Stimulated activated CD8-positive, alpha-beta memory T cell treated with anti-CD3 and anti-CD28 coated beads, Interleukin-15, amount 100 ng/mL, for 24 hours (primary cell): ENCODE measurements at places on chromosomes 7 and 10.

GRCh38 chr10:73801253-73801590 is 10.2 kb downstream of the NDST2 start:
- DNase-seq = no peak

DNA sequence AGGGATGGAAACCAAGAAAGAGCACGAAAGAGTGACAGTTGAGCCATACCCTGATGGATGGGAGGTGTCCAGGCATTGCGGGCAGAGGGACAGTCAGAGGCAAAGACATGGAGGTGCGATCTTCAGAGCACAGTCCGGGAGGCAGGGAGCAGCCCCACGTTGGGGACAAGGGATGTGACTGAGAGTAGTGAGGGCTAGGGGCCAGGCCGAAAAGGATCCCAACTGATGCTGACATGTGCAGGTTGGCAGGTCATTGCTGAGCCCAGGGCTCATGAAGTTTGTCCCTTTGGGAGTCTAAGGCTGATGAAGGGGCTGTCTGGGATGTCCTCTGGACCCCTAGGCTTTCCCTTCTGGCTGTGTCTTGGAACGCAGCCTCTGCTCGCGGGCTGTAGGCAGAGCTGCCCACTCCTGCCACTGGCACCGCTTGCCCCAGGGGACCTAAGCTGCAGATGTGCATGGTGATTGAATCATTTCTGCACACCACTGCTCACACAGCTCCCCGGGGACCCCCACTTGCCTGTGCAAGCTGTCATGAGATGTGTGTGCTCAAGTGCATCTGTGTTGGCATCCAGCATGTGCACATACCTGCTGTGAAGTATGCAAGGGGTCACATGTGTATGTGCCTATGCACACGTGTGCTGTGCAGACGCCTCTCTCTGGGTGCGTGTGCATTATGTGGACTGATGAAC is 125.1 kb downstream of the ZMIZ1 start:
- DNase-seq = no peak

- peak; percentile 35 for DNase-seq
Observed at GRCh38 chr10:49761789-49762565, at the start of gene OGDHL. TSS of gene OGDHL (minus strand) at chr10:49762323. CDS start at chr10:49758592, 3,731 bp downstream.

- no peak for DNase-seq
Observed at GRCh38 chr7:70621954-70622600, 509.9 kb upstream of the GALNT17 start.

DNA sequence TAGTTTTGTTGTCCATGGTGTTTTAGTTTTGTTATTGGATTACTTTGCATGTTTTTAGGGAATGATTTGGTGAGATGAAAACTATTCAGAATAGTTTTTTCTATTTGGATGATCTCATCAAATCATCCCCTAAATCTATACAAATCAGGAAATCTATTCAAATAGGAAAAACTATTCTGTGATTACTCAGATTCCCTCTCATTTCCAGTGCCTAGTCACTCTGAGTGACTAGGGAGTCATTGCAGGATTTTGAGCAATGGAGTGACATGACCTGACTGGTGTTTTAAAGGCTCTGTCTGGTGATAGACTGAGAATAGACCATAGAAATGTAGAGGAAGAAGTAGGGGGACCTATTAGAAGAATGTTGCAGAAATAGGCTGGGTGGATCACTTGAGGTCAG is 72.4 kb downstream of the TPST1 start:
- no peak for DNase-seq

DNA sequence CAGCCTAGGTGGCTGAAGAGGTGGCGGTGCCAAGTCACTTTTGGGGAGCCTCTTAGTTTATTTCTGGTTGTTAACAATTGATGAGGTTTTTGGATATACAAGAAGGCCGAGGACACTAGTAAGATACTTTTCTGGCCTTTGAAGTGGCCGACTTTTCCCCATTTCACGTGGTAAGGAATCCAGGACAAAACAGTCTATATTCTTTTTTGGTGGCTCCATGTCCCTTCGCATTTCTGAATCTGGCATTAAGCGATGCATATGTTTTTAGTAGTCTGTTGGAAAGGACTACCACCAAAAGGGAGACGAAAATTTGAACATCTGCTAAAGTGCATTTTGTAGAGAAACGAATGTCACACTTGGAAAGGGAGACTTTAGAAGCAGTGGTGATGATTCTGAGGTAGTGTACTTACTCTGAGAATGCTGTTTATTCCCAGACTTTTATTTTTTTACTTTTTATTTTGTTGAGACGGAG is 1.5 kb downstream of the MLLT10 start:
- DNase-seq = no peak

GRCh38 chr10:24556750-24557742 is 166.6 kb downstream of the ARHGAP21 start:
- DNase-seq = no peak

- no peak for DNase-seq
Observed at GRCh38 chr7:74175340-74175739, 1.2 kb downstream of the EIF4H start.

GRCh38 chr7:30510124-30511075 is 5.8 kb upstream of the GGCT start:
- no peak for DNase-seq

- no peak for DNase-seq
Observed at GRCh38 chr7:43834463-43835251, 34.7 kb downstream of the MRPS24 start.

- no peak for DNase-seq
Observed at GRCh38 chr7:37027557-37028341, 303.5 kb upstream of the AOAH start.

GRCh38 chr7:30816645-30817370 is 45.6 kb downstream of the MINDY4 start:
- DNase-seq = no peak

DNA sequence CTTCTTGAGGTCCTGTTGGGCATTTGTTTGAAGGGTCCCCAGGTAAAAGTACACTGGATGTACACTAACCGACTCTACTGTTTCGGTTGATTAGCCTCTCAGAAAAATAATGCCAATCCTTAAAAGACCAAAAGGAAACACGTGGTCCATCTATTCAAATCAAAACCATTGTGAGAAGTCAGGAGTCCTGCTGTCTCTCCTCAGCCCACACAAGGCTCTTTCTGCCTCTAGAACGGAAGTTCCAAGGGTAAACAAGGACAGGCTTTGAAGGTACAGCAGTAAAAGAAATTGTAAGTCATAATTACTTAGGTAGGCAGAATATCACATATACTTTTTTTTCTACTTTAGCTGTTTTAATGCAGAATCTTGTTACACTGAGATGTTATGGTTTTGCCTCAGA is 71.7 kb upstream of the TPK1 start:
- no peak for DNase-seq

DNA sequence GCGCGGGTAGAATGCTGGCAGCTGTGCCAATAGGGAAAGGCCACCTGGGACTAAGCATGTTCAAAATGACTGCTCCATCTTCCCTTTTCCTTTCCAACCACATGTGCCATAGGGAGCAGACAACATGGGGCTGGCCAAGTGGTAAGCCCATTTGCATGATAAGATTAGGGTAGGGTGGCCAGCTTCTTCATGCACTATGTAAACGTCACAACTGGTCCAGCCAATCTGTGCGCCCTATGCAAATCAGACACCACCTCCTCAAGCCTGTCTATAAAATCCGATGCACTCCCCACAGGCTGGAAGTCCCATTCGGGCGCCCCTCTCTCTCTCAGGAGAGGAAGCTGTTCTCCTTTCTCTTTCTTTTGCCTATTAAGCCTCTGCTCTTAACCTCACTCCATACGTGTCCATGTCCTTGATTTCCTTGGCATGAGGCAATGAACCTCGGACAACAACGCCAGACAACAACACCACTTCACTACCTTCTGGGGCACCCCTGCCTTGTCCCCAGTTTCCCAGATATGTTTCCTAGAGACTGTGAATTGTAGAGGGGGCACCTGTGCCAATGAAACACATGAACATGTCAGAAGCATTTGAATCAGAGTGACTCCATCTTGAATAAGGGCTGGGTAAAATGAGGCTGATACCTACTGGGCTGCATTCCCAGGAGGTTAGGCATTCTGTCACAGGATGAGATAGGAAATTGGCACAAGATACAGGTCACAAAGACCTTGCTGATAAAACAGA is 19.1 kb upstream of the EXOC6 start:
- DNase-seq = no peak

GRCh38 chr7:38411404-38411803 is 138.0 kb upstream of the TARP start:
- DNase-seq = no peak

GRCh38 chr10:74282848-74283210 is 131.8 kb downstream of the ADK start:
- no peak for DNase-seq

DNA sequence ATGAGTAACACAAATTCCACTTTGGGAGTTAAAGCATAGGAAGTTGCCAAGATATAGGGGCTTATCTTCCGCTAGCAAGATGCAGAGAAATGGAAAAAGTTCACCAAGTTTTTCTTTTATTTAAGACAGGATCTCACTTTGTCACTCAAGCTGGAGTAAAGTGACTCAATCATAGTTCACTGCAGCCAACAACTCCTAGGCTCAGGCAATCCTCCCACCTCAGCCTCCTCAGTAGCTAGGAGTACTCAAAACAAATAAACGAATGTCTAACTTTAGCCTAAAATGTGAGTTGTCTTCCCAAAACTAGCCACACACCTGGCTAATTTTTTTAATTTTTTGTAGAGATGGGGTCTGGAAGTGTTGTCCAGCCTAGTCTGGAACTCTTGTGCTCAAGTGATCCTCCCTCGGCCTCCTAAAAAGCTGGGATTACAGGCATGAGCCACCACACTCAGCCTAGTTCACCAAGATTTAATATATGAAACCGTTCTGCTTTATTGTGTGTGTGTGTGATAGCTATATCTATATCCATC is 9.9 kb downstream of the VIM start:
- no peak for DNase-seq

GRCh38 chr7:155254018-155254417 is 43.7 kb upstream of the INSIG1 start:
- no peak for DNase-seq

GRCh38 chr10:92385831-92386230 is 94.9 kb downstream of the MARCHF5 start:
- DNase-seq = no peak

- no peak for DNase-seq
Observed at GRCh38 chr10:54797636-54798321, 3.3 kb downstream of the PCDH15 start.

- no peak for DNase-seq
Observed at GRCh38 chr10:19788075-19788686, 28.1 kb upstream of the PLXDC2 start.

DNA sequence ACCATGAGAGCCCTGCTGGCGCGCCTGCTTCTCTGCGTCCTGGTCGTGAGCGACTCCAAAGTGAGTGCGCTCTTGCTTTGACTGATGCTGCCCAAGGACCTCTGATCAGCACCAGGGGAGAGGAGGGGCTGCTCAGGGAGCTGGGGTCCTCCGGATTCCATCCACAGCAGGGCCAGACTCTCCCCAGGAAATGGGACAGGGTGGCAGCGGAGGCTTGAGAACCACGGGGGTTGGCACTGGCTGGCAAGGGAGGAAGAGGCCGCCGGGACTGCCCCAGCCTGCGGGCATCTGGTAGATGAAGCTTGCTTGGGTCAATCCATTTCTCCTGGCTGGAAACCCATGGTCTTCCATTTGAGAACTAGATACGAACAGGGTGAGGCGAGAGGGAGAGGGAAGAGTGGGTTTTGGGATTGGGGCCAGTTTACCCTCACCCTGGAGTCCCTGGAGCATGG is 647 bp downstream of the PLAU start:
- DNase-seq = no peak

DNA sequence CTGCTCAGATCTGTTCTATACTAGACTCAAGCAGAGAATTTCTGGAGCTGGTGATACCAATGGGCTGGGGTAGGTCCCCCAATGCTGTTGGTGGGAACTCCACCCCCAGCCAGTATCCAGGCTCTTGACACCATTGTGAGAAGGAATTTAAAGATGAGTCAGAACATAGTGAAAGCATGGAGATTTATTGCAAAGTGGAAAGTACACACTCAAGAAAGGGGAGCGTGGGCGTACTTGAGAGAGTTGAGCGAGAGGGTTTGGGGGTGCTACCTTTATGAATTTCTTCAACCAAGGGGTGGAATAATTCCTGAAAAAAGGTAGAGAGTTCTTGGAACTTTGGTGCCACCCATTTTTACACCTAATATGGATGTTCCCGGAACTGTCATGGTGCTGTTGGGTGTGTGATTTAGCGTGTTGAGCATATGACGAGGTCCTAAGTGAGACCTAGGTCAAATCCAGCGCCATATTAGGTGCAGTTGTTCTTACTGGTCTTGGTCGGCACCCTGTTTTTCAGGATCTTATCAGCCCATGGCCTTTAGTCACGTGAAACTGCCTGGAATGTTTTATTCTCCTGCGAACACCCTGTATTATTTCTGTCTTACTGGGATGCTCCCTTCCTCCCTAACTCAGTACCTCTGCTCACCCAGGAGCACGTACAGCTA is 122.0 kb upstream of the AHR start:
- DNase-seq = no peak

DNA sequence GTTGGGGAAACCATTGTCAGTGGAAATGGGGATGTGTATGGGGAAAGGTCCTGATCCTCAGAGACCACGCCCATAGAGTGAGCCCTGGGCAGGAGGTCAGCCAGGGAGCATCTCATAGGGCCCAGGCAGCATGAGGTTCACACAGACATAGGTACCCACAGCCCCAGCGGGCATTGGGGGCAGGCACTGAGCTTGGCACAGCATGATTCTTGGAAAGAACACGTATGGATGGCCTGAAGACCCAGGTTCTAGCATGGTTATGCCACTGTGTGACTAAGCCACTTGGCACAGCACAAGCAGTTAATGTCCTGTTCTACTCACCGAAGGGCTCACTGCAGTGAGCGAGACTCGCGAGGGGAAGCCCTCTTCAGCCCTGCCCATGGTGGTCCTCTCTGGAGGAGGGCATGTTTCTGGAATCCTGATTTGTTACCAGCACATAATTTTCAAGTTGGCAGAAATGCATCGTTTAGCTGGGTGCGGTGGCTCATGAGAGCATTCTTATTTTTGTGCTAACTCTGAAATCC is 125.2 kb downstream of the UBE2H start:
- no peak for DNase-seq

GRCh38 chr10:76353237-76353851 is 921.9 kb downstream of the LRMDA start:
- DNase-seq = no peak

DNA sequence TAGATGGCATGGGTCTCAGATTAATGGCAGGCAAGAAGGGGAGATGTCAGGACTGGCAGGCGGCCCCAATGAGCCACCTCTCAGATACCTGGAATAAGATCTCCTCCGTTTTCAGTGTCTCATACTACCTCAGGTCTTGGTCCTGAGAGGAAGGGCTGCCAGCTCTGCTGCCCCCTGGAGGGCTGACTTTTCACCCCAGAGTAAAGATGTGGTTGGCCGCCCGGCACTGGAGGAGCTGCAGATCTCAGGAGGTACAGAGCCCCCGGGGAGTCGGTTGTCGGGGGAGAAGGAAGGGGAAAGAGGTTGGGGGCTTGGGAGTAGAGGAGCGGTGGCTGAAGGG is 642 bp upstream of the COL13A1 start:
- peak; percentile 9 for DNase-seq
